ENCODE measurements at places on chromosomes 7 and 10. TPM values are rescaled to one million over a fixed set of nuclear protein-coding genes. Genes with fewer than 3 reads are reported as not detected.

PDK4 gene
- 105 TPM for total RNA-seq

CPA2 gene
- not detected for total RNA-seq

TFEC gene
- total RNA-seq = 2.0 TPM

ANKMY2 gene
- 14.6 TPM for total RNA-seq

TRIM50 gene
- not detected for total RNA-seq

TAS2R41 gene
- not detected for total RNA-seq

IL15RA gene
- total RNA-seq = 15.7 TPM

GIMAP2 gene
- total RNA-seq = 87.0 TPM

DKK1 gene
- total RNA-seq = 18.6 TPM

FAM171A1 gene
- total RNA-seq = 40.0 TPM

LMTK2 gene
- 13.3 TPM for total RNA-seq

CCDC136 gene
- total RNA-seq = 0.88 TPM

IFIT1 gene
- 2.2 TPM for total RNA-seq

TCAF2 gene
- total RNA-seq = 14.0 TPM

IKZF5 gene
- 2.9 TPM for total RNA-seq

FEZF1 gene
- not detected for total RNA-seq
